Testis (tissue), 5 donors: ENCODE measurements at places on chromosomes 6 and 20. TPM values are rescaled to one million over a fixed set of nuclear protein-coding genes. Genes with fewer than 3 reads are reported as not detected.
A peak's percentile ranks its signal among the peaks of the same experiment; 100 is the strongest.

- DNase-seq: no peak
These were observed 75.2 kb downstream of the WDR27 start for GRCh38 chr6:169626649-169627048.

DNA sequence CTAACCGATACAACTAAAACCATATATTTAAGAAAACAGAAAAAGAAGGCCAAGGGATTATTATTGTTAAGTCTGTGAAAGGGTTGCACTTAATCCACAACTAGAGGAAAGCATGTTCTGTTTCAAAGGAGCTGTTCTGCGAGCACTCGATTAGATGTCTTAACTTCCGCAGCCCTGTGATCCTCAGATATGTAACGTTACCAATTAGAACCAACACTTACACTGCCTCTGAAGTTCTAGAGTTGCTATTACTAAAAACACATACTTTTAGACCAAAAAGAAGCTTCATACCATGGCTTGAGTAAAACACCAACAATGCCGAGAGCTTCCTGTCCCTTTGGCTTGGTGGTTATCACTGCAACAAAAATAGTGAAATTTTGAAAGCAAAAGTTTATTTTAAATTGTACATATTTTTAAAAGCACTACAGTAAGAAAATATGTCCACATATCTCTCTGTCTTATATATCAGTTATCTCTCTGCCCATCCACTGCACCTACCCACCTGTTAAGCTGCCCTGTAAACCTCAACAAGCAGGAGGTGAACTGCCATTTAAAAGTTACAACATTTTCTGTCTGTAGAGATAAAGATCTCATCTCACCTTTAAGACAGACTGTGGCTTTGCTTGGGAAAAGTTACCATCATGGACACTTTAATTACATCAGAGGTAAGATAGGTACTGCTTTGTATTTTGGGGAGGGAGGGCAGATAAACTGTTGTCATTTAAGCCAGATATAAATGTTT, 7.1 kb upstream of the DUSP22 start:
- no peak for DNase-seq

GRCh38 chr6:19137505-19137904, 699.7 kb upstream of the ID4 start:
- no peak for DNase-seq

DNA sequence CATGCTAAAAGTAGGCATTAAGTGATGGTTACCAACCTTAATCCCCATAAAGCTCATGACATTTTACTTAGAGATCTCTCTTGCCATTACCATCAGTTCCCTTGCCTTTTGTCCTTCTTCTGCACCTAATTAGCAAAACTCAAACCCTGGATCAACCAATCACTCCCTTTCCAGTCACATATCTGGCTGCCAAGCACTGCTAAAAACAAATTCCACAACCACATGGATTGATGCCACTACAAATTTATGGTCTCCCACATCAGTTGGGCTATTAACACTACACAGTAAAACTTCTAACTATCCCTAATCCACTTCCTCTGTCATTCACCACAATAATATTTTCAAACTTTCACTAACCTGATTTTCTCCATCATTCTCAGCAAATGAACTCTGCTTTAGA, 54.3 kb upstream of the RNF146 start:
- no peak for DNase-seq

DNA sequence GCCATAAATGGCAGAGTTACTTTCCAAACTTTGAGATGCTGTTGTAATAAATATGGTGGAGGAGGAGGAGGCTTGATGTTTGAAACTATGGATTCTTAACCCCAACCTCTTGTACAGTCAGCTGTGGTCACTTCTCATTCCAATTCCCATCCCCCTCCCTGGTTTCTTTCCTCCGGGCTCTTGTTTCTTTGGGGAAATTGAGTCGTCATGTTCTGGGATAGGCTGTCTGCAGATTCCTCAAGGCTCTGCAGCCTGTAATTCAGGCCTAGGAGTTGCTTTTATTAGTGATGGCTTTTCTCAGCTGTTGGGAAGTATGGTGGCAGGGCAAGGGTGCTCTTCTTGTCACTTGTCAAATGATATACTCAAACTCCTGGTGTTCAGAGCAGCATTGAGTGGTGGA, 2.6 kb downstream of the PTK7 start:
- DNase-seq: no peak

DNA sequence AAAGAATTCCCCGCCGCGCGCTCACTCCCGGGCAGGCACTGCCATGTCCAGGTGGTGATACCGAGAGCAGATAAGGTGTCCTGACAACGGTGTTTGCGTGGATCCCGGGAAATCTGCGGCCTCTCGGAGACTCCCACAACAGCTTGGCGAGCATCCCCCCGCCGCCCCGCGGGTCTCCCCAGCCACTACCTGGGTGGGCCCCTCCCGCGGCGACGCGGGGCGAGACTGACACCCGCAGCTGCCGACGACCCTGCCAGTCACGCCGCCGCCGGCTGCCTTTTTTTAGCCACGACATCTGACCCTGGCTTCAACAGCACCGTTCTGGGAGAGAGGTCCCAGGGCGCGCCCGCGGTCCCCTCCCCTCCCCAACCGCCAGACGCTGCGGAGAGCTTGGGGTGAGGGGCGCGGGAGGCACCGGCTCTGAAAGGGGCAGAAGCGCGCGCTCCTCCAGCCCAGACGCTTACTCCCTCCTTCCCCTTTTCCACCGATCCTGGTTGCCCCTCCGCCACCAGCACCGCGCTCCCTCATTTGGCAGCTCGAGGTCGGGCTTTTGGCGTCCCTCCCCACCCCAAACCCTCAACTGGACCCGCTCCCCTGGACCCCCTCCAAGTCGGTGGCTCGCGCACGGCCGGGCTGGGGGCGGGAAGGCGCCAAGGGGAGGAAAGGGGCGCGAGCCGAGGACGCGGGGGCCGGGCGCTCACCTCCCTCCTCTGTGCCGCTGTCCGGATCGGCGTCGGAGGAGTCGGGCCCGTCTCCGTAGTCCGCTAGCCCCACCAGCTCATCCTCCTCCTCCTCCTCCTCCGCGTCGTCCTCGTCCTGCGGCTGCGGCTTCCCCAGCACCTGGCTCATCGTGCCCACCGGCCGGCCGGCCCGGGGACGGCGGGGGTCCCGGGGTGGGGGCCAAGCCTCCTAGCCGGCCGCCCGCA, 665 bp downstream of the RRAGD start:
- DNase-seq: peak; percentile 60

DNA sequence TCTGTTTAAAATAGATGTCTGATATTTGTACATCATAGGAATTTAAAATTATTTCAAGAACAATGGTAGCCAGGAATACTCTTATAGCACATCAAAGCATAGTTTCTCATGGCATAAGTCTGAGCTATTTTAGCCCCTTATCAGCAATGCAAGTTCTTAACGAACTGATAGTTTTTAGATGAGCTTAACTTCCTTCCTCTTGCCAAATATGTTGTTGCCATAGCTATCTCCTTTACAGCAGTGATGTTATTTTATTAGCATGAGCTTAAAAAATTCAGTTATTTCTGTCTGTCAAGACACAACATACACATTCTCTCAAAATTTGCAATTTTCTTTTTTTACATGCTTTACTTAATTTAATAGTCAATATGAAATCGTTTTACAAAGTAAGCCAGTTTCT, 867.2 kb downstream of the PHF3 start:
- DNase-seq: no peak

DNA sequence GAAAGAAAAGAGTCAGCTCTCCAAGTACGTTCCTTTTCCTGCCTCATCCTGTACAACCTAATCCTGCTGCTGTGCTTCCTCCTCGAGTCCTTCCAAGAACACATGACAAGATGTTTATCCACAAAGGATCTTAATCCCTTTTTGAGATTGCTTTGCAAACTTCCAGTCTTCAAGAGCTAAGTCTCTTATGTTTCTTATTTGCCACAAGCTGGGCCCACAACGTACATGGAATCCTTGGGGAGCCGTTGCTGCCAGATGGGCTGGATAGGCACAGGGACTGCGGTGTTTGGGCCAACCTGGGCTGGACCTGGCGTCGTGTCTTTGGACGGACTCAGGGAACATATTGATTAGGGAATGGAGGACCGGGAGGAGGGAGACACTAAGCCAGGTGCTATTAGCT, 79.7 kb upstream of the AFDN start:
- DNase-seq: no peak

- DNase-seq: no peak
These were observed 332.6 kb downstream of the UTRN start for GRCh38 chr6:144617708-144618107.

- no peak for DNase-seq
These were observed 232.6 kb upstream of the RAB32 start for GRCh38 chr6:146311079-146311478.

- DNase-seq: no peak
These were observed 67.1 kb upstream of the GFRAL start for GRCh38 chr6:55260181-55260580.

- no peak for DNase-seq
These were observed 64.7 kb downstream of the CCN2 start for GRCh38 chr6:131886517-131886916.

DNA sequence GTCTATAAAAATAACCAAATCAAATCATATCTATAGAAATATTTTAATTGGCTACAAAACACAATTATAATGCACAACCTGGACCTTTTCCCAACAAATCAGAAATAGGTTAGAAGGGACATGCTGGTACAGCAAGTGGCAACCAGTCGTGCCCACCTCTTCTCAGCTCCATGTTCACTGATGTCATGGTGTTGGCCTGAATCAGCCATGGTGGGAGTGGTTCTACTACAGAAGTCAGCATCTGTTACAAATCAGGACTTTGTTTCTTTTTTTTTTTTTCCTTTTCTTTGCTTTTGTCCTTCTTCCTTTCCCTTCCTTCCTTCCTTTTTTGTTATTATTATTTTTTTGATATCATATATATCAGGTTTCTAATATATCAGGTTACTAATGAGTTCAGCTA, 91.2 kb downstream of the RALGAPA2 start:
- no peak for DNase-seq

DNA sequence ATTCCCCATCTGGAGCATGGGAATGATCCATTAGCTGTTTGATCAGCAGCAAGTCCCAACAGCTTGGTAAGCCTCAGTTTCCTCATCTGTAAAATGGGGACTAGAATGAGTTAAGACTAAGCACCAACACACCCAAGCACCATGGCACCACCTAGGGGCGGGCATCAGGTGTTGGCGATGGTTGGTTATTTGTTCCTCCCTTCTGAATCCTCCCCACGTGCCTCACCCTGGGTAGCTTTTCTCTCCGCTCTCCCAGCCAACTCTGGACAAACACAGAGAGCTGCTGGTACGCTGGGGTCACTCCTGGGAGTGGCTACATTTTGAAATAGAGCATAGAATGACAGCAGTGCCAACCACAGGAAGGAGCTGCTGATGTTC, 13.3 kb upstream of the ITPR3 start:
- DNase-seq: peak; percentile 48

DNA sequence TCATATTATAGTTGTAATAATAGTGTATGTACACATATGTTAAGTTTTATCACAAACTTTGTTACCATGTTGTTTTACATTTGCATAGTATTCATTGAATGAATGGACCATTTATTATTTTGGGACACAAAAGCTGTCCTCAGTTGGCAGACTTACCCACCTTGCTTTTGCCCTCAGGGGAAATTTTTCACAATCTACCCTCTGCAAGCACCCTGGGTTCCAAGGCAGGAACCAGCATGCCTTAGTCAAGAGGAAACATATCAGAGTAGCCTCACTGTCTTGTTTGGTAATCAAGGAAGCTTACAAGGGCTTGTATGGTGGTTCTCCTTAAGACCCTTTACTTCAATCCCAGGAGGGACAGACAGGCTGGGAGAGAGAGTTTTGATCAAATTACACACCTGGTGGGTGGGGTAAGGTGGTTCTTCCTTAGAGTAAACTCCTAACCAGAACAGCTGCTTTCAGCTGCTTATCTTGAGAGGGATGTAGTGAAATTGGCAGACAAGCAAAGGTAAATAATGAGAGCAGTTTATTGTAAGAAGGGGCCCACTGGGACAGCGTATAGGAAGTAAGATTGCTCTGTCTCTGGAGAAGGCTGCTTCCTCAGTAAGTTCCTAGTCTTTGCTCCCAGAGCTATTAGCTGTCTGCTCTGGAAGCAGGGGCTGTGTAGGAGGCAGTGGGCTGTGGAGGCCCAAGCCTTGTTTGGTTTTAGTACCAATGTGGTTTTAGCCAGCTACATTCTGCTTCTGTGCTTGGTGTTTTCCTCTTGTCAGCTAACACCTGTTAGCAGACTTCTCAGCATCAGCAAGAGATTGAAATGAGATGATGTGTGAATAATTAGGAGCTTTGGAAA, 31.1 kb downstream of the BRPF3 start:
- DNase-seq: no peak

DNA sequence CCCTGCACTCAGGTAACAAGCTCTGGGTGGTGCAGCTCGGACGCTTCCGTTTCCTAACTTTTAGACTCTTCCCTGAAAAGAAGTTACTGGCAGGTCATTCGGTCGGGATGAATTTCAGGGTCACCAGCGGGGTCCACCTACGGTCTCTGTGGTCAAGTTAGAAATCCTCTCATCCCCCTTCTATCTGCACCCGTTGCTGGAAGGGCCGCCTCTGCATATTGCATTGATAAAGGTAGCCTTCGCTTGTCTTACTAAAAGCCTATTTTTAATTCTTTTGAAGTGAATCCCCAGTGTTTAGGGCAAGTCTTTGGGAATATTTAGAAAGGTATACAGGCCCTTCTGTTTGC, 47.3 kb downstream of the LRRN4 start:
- DNase-seq: no peak

DNA sequence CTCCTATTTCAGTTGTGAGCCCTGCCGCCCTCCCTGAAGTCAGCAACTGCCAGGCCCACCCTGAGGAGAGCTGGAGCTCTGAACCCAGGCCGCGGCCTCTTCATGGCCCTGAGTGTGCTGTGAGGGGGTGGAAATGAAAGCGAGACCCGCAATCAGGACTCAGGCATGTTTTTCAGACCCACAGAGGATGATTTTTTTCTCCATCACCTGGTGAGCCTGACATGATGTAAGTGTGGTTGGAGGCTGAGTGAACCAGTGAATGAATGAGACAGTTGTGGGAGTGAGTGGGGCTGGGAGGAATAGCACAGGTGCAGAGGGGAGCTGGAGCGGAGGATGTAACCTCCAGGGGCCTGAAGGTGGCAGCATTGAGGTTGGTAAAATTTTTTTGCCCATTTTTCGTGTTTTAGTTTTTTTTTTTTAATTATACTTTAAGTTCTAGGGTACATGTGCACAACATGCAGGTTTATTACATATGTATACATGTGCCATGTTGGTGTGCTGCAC, 18.3 kb downstream of the RAET1L start:
- no peak for DNase-seq

The GINS1 gene
- 19.9 TPM for polyA plus RNA-seq

The ARMC12 gene
- polyA plus RNA-seq: 84.9 TPM

The MARCKS gene
- 21.5 TPM for polyA plus RNA-seq

The TMEM217 gene
- polyA plus RNA-seq: 46.5 TPM

The ABCC10 gene
- polyA plus RNA-seq: 21.0 TPM

The MTRF1L gene
- 18.4 TPM for polyA plus RNA-seq

The CEP43 gene
- polyA plus RNA-seq: 105 TPM

The DEFB112 gene
- polyA plus RNA-seq: not detected
